Mesothelial cell of epicardium (in vitro differentiated cells): ENCODE measurements at places on chromosomes 1 and 21.

GRCh38 chr1:88503646-88504045, 180.4 kb upstream of the PKN2 start:
- no peak for DNase-seq

DNA sequence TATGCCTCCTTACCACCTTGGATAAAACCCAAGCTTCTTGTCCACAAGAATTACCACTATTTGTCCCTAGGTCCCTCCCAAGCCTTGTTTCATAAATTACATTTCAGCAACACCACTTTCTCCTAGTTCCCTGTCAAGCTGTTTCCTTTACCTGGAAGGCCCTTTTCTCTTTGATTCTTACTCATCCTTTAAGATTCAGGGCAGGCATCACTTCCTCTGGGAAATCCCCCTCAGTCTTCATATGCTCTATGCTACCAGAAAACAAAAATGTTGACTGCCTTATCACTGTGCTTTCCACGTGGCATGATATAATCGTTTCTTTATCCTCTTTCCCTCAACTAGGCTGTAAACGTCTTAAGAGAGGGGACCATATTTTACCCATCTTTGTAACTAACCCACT, 102.7 kb downstream of the LYST start:
- no peak for DNase-seq

- DNase-seq, result no peak
Observed at GRCh38 chr1:156765666-156766065, 1.7 kb upstream of the PRCC start.

GRCh38 chr1:5811419-5811818, 180.8 kb downstream of the NPHP4 start:
- DNase-seq, result no peak

DNA sequence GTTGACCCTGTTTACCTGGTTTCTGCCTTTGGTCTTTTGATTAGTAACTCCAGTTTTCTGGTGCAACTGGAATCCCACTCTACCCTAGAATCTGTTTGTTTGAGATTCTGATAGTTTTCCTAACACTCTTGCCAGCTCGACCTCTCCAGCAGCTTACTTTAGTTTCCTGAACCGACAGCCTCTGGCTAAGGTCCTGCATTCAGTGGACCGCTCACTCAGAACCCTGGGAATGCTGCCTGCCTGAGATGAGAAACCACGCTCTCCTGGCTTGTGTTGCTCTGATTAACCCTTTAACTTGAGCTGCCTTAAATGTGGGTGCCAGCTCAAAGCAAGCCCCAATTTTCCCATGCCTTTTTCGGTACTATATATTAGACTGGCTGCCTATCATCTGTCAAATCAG, 45.3 kb upstream of the SIPA1L2 start:
- DNase-seq, result no peak

- no peak for DNase-seq
Observed at GRCh38 chr1:20578062-20578461, 10.8 kb upstream of the CDA start.

- DNase-seq, result no peak
Observed at GRCh38 chr1:174153085-174153824, 6.1 kb upstream of the RABGAP1L start.

DNA sequence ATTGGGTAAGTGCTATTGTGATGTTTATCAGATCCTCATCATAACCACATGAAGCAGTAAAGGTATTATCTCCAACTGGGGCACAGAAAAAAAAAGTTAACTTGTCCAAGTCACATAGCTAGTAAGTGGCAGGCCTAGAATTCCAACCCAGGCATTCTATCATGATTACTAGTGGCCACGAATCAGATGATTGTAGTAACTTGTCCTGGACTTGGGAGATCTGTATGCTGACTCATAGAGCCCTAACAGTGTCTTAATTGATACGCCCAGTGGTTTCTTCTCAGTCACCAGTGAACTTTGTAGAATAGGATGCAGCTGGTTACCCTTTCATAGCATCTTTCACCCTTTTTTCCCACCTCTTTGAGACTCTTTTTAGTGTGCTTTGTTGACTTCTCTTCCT, 91.1 kb upstream of the UBE2U start:
- DNase-seq, result no peak

GRCh38 chr1:236515443-236515958, 8.3 kb upstream of the LGALS8 start:
- DNase-seq, result no peak

- no peak for DNase-seq
Observed at GRCh38 chr1:107552781-107553180, 411.9 kb downstream of the NTNG1 start.
